ENCODE measurements at places on chromosomes 12 and 14.

GRCh38 chr14:72336311-72336980 is 404.2 kb downstream of the RGS6 start:
- no peak for DNase-seq

GRCh38 chr12:30218073-30218472 is 434.3 kb upstream of the TMTC1 start:
- no peak for DNase-seq

DNA sequence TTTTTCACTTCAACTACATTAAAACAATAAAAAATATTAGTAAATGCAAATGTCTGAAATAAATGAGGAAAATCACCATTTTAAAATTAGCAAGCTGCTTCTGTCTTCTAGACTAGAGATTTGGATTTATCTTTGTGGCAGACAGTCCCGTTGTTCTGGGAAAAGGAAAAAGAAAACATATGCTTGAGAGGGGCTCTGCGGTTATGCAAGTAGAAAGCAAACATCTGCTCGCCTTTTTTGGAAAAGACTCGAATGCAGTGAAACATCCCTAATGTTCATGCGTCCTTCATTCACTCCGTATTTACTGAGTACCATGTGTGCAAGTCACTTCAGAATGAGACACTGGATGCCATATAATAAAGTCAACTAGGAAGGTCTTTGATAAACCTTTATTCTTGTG is 44.9 kb downstream of the IFNG start:
- DNase-seq = no peak

DNA sequence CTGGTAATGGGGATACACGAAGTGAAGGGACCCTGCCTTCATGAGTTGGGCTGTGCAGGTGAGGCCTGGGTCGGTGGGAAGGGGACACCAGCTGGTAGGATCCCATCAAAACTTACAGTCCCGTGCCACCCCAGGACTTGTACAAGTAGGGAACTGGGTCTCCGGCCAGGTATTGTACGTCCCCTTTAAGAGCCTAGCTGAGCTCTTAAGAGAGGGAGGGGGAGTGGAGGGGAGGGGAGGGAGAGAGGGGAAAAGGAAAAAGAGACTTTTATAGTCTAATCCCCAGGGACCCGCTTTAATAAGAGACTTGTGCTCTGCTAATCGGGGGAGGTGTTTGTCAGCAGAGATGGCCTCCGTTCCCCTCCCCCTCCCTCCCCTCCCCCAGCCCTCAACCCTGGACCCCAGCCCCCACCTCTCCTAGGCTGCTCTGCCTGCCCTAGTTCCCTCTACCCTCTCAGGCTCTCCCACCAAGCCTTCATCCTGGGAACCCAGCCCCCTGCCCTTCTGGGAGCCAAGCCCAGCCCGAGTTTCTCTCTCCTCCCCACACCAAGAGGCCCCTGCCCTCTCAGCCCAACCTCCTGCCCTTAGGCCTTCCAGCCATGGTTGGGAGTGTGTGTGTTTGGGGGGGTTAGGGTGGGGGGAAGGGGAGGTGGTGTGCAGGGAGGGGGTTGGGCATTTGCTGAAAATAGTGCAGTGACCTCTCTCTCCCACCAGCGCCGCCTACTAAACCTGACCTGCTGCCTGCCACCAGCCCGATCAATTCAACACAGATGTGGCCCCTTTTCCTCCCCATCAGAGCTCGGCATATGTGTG is 2.6 kb downstream of the GDF11 start:
- DNase-seq = no peak

DNA sequence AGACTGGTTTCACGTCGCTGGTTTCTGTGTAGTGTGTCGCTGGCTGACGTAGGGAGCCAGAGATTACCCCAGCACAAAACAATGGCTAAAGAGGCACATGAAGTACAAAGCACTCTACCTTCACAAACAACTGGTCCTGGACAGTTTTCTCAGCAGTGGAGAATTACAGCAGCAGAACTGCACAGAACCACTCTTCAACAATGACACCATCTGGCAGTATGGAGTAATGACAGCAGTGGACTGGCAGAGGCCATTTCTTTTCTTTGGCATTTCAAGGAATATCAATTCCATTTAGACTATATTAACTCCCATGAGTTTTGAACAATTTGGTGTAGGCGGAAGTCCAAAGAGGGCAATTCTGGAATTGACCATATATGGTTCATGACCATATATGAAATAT is 1074.1 kb downstream of the AACS start:
- DNase-seq = no peak

- no peak for DNase-seq
Measured at GRCh38 chr12:89468648-89469326, 55.8 kb downstream of the GALNT4 start.

DNA sequence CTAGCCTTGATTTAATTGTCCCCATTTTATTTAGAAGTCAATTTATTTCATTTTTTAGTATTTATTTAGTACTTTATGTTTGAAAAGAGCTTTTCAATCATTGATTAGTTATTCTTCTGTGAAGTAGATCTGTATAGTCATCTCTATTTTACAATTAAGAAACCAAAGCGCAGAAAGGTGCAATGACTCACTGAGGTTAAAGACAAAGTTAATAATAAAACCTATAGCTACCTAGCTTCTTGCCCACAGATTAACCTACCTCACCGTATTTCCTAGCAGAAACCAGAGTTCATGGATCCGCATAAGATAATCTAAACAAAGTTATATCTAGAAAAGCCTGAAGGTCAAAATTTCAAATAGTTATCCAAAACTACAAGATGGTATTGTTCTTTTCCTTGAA is 176.4 kb downstream of the GRIN2B start:
- DNase-seq = no peak

- no peak for DNase-seq
Measured at GRCh38 chr14:43012817-43013216, 1406.1 kb downstream of the LRFN5 start.

- DNase-seq = peak; percentile 51
Measured at GRCh38 chr12:109134186-109134917, 18.0 kb downstream of the ACACB start.

- no peak for DNase-seq
Measured at GRCh38 chr12:73372856-73373255, 1100.7 kb downstream of the TRHDE start.

GRCh38 chr12:128817111-128818015 is 6.4 kb downstream of the SLC15A4 start:
- peak; percentile 54 for DNase-seq

- no peak for DNase-seq
Measured at GRCh38 chr14:78242086-78242485, 71.9 kb downstream of the NRXN3 start.

DNA sequence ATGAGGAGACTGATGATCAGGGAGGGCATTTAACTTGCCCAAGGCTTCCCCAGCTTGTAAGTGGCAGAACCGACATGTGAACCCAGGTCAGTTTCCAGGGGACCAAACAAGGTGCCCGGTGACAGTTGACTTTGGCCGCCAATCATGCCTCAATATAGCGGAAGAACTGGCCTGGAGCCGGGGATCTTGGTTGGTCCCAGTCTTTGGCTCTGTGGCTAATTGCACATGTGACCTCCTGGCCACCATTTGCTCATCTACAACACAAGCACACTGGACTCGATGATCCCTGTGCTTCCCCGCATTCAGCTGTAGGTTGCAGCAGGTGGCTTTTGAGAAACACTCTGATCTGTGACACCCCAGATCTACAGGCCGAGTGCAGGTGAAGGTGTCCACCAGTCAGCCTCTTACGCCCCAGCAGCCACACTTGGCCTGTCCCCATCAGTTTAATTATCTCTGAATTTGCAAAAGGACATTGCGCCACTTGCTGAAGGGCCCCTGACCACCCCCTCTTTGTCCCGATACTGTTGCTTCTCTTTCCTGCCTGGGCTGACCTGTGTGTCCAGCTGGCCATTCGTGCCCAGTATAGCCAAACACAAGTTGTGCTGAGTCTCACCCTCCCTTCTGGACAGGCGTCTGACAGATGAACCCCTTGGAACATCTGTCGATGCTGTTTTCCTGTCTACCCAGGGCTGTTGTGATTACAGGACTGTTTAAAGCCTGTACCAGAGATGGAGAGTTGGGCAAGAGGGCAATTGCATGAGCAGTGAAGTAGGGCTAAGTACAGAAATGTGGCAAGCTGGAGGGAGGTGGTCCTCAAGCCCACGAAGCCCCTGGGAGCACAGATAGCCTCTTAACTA is 14.1 kb downstream of the ACACB start:
- DNase-seq = no peak

GRCh38 chr14:101959277-101959676 is 5.1 kb upstream of the DYNC1H1 start:
- DNase-seq = no peak

DNA sequence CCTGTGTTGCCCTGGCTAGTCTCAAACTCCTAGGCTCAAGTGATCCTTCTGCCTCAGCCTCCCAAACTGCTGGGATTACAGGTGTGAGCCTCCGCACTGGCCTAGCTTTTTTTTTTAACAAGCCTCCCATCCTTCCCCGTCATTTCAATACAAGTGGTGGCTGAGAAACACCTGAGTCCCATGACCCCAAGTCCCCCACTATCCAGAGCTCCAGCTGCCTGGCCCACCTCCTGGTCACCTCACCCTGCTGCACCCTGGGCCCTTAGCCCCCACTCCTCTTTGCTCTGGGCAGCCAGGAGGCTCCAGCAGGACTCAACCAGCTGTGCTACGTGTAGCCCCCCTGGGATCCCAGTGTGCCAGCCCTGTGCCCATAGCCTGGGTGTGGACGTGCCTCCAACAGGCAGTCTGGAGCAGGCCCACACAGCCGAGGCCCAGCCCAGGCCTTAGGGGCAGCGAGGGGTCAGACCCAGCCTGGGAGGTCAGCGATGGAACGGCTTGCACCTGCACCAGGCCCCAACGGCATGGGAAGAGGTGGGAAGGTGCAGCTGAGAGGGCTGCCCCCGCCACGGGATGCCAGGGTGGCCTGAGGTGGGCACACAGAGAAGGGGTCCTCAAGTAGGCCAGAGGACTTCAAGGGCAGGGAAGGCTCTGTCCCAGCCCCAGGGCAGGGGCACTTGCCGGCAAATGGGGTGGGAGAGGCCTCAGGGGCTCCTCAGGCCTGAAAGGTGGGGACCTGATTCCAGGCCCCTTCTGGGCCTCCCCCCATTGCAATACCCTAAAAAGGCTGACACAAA is 6.5 kb downstream of the AHNAK2 start:
- DNase-seq = no peak

DNA sequence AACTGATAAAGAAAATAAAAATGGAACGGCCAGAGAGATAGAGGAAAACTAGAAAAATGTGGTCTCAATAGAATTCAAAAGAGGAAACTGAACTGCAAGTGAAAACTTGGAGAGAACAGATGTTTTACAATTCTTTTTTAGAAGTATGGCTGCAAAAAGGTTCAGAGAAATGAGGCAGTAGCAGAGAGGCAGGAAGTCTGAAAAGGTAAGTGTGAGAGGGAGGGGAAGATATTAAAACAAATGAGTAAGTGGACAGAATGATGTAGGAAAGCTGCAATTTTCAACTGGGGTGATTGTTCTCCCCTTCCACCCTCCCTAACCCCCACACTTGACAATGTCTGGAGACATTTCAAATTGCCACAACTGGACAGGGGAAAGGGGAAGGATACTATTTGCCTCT is 12.9 kb downstream of the BTBD7 start:
- no peak for DNase-seq

DNA sequence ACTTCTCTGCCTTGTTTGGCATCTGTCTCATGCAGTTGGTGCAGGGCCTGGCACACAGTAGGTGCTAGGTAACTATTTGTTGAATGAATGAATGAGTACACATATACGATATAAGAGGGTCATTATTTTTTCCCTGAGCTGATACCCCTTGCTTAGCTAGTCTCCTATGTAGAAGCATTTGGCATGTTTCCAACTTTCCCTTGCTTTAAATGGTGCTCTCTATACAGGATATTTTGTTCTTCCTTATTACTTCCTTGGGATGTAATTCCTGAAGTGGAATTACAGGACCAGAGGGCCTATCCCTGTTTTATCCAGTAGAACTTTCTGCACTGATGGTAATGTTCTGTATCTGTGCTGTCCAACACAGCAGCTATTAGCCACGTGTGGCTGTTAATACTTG is 250.1 kb upstream of the PWP1 start:
- DNase-seq = no peak

GRCh38 chr12:122064780-122065588 is 13.6 kb upstream of the MLXIP start:
- DNase-seq = no peak

DNA sequence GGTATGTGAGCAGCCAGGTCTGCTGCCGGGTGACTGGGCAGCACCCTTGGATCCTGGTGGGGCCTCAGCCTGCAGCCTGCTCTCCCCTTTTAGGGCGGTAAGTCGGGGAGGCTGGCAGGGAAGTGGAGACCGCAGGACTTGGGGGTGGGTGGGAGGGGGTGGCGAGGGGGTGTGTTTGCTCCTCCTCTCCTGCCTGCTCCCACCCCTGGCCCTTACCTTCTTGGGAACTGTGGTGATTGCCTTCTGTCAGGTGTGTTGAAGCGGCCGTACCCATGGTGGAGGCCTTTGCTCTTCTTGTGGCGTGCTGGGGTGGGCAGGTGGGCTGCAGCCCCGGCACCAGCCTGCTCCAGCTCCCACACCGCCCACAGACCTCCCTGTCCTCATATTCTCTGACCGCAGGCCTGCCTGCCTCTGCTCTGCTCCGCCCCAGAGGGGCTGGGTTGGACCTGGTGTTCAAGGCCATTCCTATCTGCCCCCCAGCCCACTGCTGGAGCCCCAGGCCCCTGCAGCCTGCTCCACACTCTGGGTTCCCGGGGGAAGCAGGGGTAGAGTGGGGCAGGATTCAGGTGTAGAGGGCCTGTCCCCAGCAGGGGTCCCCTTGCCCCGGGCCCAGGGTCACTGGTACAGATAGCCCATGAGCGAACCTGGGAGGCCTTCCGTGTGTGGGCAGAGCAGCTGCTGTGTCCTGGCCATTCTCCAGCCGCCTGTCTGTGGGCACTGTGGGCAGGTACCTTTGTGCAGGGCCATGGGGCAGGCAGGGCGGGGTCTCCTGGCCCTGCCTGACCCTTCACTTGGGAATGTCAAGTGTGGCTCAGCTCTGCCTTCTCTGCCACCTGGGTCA is 5.2 kb downstream of the TEDC1 start:
- no peak for DNase-seq

- no peak for DNase-seq
Measured at GRCh38 chr12:58819345-58819744, 101.0 kb downstream of the LRIG3 start.

- DNase-seq = no peak
Measured at GRCh38 chr12:27508736-27509431, 15.1 kb upstream of the PPFIBP1 start.

GRCh38 chr14:91245029-91245428 is 525 bp upstream of the GPR68 start:
- DNase-seq = no peak

GRCh38 chr12:4279198-4279690 is 5.7 kb downstream of the CCND2 start:
- no peak for DNase-seq

DNA sequence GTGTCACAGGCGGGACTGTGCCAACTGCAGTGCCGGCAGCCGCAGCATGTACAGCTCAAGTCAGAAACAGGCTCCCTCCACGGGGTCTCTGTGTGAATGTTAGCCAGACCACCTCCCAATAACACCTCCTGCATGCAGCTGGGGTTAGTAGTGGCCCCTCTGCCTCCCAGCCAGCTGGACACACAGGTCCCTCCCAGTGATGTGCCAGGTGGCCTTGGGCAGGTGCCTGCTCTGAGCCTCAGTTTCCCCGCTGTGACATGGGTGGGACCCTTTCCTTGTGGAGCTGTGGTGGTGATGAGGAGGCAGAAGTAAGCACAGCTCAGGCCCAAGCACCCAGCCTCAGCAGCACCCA is 139.9 kb downstream of the ADGRD1 start:
- DNase-seq = no peak

- no peak for DNase-seq
Measured at GRCh38 chr14:22388669-22389595, 200.1 kb downstream of the DAD1 start.
